ENCODE measurements at places on chromosomes 3 and 15.

- DNase-seq, result no peak
These were observed 138.0 kb downstream of the DUT start for GRCh38 chr15:48469271-48469670.

DNA sequence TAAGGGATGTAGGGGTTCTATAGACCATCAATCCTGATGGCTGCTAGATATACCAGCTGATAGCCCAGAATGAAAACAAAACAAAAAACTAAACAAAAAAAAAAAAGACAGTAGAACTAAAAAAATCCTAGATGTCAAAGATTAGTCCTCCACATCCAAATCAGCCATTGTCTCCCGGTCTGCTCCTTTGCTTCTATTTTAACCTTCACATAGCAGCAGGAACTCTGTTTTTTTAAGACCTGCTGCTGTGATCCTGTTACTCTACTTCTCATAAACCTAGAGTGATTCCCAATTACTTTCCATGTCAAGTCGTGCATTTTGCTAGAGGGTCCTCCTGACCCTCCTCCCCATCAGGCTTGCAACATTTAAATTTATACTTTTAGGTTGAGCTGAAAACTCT is 2.5 kb downstream of the IFT122 start:
- no peak for DNase-seq

GRCh38 chr3:52195823-52196331 is 2.1 kb upstream of the ALAS1 start:
- no peak for DNase-seq

GRCh38 chr3:131216801-131217200 is 164.8 kb upstream of the NUDT16 start:
- peak; percentile 70 for DNase-seq

DNA sequence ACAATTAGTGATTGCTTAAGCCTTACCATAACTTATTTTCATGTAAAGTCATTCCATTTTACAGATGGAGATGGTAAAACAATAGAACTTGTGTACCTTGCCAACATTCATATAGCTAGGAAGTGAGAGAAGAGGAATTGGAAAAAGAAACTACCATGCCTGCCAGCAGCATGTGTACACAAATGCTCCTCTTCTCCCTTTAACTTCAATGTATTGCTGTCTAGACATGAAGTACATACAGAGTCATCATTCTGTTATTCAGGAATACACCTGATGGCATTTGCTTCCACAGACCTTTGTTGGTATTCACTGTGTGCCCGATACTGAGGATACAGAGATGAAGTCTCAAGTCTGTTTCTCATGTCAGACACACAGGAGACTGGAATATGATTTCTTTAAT is 7.1 kb upstream of the TMEM207 start:
- no peak for DNase-seq

GRCh38 chr3:105747696-105748095 is 121.1 kb downstream of the CBLB start:
- DNase-seq, result no peak

DNA sequence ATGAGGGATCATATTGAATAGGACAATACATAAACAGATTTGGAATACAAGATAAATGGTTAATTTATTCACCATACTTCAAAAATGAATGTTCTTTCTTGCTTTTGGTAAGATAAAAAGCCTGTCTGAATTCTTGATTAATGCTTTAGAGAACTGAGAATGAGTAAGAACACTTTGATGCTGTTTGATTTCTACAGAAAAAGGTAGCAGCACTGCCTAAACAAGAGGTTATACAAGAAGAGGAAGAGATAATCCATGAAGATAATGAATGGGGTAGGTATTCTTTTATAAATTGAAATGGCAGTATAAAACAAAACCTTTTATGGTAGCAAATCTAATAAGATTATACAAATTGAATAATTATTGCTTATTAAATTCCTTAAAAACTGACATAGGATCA is 15.3 kb downstream of the UBA5 start:
- no peak for DNase-seq

DNA sequence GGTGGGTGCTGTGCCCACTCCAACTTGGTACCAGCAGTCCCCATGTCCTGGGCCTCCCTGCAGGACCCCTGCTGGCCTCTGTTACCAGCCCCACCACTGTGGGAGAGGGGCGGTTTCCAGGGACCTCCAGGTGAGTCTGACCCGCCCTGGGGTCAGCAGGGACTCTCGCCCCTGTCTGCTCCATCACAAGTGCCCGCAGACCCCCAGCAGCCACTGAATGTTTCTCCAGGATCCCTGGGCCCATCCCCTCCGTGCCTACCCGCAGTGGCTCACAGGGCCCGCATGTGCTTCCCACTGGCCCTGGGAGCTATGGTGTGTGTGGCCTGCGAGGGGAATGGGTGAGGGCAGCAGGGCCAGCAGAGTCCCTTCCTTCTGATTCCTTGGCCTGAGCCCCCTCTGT is 9.9 kb upstream of the RHO start:
- DNase-seq, result no peak

All from T1000 (cell line).